ENCODE measurements at places on chromosomes 1 and 21.

- DNase-seq: peak; percentile 41
Measured at GRCh38 chr1:107057197-107058133, 991 bp downstream of the PRMT6 start.

DNA sequence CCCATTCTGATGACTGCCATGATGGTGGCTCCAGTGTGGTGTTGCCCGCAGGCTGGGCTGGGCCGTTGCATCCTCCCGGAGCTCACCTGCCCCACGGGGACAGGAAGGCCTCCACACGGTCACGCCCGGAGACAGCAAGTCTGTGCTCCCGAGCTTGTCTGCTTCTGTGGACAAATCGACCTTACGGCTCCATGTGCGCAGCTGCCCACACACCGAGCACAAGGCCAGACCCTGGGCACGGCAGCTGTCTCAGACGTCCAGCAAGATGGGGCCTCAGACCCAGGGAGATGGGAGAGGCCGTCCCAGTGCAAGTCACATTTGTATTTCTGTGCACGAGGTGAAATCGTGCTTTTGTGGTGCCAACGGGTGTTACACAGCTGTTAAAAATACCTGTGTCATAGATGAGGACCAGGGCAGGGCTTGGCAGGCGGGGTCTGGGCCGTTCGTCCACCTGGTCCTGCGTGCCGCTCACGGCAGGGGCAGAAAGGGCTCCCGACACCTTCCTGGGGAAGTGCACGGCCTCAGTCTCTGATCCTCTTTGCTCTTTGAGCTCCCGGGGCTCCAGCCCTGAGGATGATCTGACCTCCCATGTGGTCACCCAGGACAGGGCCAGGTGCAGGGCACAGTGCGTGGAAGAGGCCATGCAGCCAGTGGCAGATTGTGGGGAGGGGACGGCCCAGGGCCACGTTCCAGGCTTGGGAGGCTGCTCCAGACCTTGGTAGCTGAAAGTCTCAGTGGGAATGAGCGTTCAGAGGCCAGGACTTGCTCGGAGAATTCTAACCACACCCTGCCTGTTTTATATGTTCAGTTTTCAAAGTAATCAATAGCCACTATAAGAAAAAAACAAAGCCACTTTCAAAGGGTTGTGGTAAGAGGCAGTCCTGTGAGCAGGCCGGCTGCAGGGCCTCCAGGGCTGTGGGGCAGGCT, 13.5 kb downstream of the COL6A1 start:
- no peak for DNase-seq

- no peak for DNase-seq
Measured at GRCh38 chr1:222326710-222327036, 221.2 kb downstream of the HHIPL2 start.

DNA sequence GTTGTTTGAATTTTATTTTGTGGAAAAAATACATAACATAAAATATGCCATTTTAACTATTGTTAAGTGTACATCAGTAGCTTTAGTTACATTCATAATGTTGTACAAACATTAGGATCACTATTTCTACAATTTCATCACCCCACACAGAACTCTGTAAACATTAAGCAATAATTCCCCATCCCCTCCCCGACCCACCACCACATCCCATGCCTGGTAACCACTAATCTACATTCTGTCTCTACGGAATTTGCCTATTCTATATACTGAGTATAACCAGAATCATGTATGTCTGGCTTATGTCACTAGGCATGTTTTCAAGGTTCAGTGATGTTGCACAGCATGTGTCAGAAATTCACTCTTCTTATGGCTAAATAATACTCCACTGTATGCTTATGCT, 47.7 kb downstream of the CDC42BPA start:
- peak; percentile 12 for DNase-seq

- no peak for DNase-seq
Measured at GRCh38 chr1:214638459-214638807, 35.4 kb downstream of the CENPF start.

GRCh38 chr1:83761167-83762038, 237.5 kb downstream of the TTLL7 start:
- DNase-seq: no peak

GRCh38 chr1:226223157-226223785, at the start of gene MIXL1:
TSS of gene MIXL1 (plus strand) at chr1:226223664. CDS start at chr1:226223682, 18 bp downstream.
- no peak for DNase-seq

GRCh38 chr1:89203166-89203565, 4.4 kb upstream of the GBP4 start:
- peak; percentile 31 for DNase-seq

DNA sequence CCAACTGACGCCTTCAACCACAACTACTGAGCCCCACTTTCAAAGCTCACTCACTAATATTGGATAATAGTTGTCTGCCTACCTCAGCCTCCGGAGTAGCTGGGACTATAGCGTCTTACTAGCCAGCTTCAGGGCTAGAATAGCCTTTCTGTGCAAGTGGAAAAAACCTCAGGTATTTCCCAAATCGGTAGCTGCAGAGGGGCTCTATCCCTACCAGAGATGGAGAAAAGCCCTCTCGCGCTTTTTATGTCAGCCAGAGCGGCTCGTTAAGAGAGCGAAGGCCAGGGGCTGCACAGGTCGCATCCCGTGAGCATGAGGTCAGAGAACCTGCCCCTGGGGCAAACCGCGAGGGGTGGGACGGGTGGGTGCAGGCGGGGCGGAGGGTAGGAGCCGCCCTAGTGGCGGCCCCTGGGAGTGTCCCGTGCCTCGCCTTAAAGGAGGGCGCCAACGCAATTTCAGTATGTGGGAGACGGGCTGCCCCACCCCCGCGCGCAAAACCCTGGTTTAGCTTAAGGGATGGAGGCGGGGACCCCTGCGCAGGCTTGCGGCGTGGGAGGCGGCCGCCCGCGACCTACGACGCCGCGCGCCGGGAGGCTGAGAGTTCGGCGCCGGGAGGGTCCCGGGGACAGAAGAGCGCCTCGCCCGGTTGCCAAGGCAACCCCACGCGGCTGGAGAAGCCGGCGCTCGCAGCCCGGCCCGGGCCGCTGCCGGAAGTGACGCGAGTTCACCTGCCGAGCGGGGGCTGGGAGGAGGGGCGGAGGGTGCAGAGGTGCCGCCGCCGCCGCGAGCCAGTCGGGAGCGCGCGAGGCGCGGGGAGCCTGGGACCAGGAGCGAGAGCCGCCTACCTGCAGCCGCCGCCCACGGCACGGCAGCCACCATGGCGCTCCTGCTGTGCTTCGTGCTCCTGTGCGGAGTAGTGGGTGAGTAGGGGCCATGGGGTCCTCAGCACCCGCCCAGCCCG, at the start of gene CXADR:
Gene CXADR (plus strand): TSS at position 791 of the 961 bp plus-strand sequence. CDS start 87 bp downstream, at position 878.
- DNase-seq: no peak

- no peak for DNase-seq
Measured at GRCh38 chr1:240516069-240516468, 95.9 kb downstream of the GREM2 start.

GRCh38 chr1:173393659-173394000, 83.5 kb upstream of the PRDX6 start:
- DNase-seq: peak; percentile 79

DNA sequence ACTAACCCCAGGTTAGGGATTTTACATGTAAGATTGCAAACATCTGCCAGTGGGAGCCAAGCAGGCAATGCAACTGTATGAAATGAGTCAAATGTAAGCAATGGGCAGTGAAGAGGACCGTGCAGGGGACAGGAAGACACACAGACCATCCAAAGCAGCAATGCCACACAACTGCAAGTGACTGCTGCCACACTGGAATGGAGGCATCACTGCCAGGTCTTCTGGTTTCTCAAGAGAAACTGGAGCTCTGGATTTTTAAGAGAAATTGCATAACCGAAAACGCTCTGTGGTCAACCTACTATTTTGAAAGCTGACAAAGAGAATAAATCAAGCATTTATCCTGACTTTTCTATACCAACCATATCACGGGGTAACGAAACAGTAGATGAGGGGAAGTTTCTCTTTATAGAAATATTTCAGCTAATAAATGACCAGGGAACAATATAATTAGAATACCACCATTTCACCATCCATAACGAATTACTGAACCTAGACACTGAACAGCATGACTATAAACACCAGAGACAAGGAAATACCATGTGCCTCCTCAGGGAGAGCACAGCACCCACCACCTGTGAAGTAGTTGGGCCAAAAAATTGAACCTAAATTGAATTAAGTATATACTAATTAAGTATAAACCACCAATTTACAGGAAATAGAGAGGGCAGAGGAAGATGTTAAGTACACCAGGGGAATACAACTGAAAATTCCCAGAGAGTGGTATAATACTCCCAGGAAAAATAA, 4.4 kb downstream of the AK2 start:
- DNase-seq: no peak

GRCh38 chr1:84701376-84701775, 11.1 kb upstream of the SSX2IP start:
- no peak for DNase-seq

GRCh38 chr1:39332291-39332690, 127.8 kb downstream of the MACF1 start:
- DNase-seq: no peak

DNA sequence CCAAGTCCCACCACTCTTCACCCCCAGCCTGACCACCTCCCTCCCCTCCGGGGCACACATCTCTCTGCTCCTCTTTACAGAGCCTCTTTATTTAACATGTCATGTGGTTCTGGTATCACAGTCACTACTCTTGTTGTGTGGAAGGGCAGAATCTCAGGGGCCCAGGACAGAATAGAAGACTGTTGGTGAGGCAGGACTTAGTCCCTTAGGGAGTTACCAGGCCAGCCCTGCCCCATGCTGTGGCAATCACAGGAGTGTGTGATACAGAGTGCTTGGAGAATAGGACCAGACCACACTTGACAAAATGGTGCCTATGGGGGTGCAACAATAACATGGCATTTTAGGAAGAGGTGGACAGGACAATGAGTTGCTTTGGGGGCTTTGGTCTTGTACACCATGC, 43.0 kb upstream of the CRNN start:
- no peak for DNase-seq

DNA sequence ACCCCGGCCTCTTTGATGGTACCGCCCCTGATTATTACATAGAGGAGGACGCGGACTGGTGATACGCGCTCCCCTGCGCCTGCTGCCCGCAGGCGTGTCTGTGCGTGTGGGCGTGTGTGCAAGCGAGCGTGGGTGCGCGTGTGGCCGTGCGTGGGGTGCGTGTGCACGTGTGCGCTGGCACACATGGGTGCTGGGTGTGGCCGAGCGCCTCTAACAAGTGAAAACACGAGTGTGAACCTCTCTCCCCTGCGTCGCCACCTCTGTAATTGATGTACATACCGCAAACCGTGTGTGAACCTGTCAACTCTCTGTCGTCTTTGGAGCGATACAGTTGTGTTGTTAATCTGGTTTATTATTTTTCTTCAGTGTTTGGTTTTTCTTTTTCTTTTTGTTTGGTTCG, 87.8 kb upstream of the TMEM51 start:
- DNase-seq: no peak

GRCh38 chr21:46061950-46062349, 36.0 kb upstream of the COL6A2 start:
- DNase-seq: no peak

DNA sequence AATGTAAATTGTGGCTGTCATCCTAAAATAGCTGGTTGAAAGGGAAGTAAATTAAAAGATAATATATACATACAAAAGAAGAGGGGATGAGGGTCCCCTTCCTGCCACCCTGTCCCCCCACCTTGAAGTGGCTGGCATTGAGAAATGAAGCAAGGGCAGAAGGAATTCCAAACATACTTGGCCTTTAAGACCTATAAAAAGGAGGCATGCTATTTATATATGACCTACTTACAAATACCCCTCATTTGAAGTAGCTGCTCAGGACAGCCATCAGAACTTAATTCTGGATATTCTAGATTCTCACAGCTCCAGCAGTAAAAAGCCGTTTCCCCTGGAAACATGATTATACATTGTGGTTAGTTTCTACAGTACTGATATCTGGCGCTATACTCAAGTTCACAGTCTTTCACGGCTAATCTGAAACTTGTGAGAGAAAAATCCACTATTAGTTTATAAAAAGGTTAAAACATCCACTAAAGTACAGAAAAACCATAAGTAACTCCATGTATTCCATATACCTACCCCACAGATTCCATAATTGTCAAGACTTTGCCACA, 9.6 kb upstream of the MAP10 start:
- DNase-seq: no peak

- peak; percentile 55 for DNase-seq
Measured at GRCh38 chr1:198179556-198179981, 22.8 kb downstream of the NEK7 start.

Data from fibroblast of skin of scalp (primary cell).